Stimulated activated CD4-positive, alpha-beta T cell treated with anti-CD3 and anti-CD28 coated beads, Interleukin-4, amount 100 ng/mL, for 1 hour (primary cell): ENCODE measurements at places on chromosomes 5 and 9.

DNA sequence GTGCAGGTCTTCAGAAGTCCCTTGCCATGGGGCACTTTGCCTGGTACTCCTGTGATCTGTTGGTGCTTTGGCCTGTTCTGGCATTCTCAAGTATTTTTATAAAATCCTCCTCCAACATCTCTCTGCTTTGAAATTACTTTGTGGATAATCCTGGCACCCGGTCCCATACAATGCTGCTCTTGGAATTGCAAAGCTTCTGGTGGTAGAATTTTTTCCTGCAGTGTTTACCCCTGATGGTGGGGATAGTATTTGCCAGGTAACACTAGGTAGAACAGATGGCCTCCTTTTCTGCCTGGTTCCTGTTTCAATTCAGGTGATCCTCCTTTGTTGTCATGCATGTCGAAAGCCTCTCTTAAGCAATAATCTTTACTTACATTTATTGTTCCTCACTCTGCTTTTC is 109.8 kb upstream of the ATP10B start:
- no peak for DNase-seq

DNA sequence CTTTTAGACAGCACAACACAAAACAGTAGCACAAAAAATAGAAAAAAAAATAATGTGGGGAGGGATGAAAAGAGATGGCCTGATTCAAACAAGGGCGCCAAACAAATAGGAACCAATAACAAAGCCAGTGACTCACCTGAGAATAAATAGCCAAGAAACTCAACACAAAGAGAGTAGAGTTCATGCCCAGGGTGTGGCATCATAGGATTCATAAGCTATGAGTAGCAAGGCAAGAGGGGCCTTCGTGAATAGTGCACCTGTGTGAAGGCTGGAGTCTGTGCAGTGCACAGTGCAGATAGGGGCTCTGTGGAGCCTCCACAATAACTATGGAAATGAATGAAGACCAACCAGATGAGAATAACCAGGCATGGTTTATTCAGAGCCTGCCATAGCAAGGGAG is 541.7 kb downstream of the SPOCK1 start:
- no peak for DNase-seq

- DNase-seq: no peak
These were observed 471.1 kb downstream of the PLK2 start for GRCh38 chr5:57988813-57989212.

DNA sequence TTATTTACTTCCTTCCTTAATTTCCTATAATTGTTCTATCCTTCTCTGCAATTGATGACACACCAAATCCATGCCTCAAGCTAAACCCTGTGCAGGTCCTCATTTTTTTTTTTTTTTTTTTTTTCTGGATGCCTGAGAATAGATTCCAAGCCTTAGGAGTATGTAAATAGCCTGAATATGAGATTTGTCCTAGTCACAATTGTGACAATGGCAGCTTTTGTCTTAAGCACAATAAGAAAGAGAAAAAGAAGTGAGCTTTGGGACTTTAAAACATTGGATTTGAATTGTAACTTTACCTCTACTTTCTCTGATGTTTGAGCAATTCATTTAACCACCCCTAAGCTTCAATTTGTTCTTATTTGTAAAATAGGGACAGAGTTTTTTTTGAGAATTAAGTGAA is 280.5 kb downstream of the TUSC1 start:
- DNase-seq: no peak

DNA sequence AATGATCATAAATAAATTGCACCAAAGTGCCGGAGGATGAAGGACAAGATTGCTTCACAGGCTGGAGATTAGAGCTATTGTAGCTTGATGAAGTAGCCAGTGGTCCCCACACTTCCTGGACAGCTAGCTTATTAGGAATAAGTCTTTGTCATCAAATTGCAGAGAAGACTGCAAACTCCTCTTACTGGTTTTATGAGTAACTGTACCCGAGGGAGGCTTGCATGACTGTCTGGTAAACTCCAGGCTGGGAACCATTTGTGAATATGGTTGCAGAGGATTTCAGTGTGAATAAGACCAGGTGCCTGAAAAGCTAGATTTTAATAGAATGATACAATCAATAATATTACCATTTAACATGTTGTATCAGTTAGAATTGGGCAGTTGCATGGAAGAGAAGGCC is 36.5 kb upstream of the SEMA5A start:
- no peak for DNase-seq

DNA sequence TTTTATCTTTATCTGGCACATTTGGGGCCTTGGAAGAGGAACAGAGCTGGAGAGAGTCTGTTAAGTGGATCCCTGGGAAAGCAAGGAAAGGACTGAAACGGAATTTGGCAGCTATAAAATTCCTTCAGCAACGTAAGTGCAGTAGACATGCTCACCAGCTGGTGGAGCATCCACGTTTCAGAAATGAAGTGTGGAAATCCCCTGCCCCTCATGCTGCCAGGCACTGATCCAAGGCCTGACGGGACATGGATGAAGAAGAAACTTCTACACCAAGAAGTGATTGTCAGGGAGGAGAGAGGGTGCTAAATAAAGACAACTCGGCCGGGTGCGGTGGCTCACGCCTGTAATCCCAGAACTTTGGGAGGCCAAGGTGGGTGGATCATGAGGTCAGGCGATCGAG is 209.3 kb downstream of the ROR2 start:
- DNase-seq: no peak

GRCh38 chr5:112691758-112692157 is 45.9 kb upstream of the APC start:
- no peak for DNase-seq

DNA sequence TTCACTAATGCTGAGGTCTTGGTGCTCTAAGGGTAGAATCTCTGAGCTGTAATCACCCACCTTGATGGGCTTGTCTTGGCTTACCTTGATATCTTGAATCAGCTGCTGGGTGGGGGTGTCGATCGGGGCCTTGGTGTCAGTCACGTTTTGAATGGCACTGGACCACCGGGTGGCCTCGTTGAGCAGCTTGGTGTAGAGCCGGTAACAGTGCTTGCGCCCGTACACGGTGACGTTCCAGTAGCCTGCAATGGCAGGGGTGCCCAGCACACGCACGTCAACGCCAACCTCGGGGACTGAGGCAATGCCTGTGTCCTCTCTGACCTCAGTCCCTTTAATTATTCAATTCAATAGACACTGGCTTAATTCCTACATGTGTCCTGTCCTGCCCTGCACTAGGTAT is 63.1 kb upstream of the RETREG1 start:
- no peak for DNase-seq

- no peak for DNase-seq
These were observed 59.1 kb upstream of the GLIS3 start for GRCh38 chr9:4359016-4359415.
